ENCODE measurements at places on chromosomes 4 and X.

- DNase-seq: no peak
Observed at GRCh38 chr4:185394568-185395237, 1.0 kb downstream of the LRP2BP start.

DNA sequence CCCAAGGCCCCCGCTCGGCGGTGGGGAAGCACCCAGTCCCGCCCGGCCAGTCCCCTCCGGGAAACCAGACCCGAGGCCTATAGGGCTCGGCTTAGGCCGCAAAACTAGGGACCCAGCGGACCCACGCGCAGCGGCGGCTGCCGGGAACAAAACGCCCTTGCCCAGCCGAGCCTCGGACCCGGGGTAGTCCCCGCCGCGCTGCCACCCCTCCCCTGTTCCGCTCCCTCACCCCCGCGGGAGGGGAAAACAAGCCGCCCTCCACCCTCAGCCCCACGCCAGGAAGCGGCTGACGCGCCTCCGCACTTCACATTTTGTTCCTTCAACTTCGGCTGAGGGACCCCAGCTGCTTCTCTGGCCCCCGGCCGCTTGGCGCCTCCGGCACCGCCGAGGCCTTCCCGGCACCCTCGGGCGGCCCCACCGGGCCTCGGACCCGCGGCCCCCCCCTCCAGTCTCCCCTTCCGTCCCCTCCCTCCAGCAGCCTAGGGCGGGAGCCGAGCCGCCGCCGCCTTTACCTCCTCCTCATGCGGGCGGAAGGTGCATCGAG is 694 bp downstream of the PDS5A start:
- DNase-seq: peak; percentile 44

DNA sequence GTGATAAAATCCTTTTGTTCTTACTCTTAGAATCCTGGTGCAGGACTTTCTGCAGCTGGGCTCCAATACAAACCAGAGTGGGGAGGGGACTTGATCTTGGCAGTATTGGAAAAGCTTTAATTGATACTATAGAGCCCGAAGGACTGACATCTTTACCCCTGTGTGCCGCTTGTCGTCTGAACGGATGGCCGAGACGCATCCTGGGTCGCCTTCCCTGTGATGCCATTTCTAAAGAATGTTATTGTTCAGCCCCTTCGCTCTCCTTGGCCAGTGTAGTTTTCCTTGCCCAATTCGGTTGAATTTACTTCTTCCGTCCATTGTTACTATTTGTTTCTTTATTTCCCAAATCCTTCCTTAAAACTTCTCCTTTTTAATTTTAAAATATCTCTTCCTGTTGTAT is 80.9 kb downstream of the CLDN34 start:
- DNase-seq: no peak

DNA sequence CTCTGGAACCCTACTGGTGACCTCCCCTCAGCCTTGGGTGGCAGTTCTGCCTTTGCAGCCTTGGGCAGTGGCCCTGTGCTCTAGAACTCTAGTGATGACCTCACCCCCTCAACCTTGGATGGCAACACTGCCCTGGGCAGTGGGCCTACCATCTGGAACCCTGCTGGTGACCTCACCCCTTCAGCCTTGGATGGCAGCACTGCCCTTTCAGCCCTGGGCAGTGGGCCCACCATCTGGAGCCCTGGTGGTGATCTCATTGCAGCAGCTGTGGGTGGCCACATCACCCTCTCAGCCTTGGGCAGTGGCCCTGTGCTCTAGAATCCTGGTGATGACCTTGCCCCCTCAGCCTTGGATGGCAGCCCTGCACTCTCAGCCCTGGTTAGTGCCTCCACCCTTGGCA is 129.3 kb downstream of the RBMX2 start:
- no peak for DNase-seq

- DNase-seq: peak; percentile 71
Observed at GRCh38 chrX:71098302-71098701, 2.7 kb downstream of the FOXO4 start.

GRCh38 chrX:112818114-112819007 is 22.3 kb downstream of the AMOT start:
- no peak for DNase-seq

GRCh38 chrX:100070334-100070849 is 339.7 kb downstream of the PCDH19 start:
- DNase-seq: no peak

- DNase-seq: no peak
Observed at GRCh38 chr4:32840461-32841189, 2120.5 kb downstream of the PCDH7 start.
